Spinal cord (tissue), 10 donors: ENCODE measurements at places on chromosomes 11 and 22. TPM values are rescaled to one million over a fixed set of nuclear protein-coding genes. Genes with fewer than 3 reads are reported as not detected.

- H3K4me3 ChIP-seq, result no peak overlapping the region
- peaks cover 36% of the 10 kb centered on the region for H3K4me1 ChIP-seq
- H3K27ac ChIP-seq, result no peak overlapping the region
- H3K36me3 ChIP-seq, result peaks cover 32% of the 10 kb centered on the region
- DNase-seq, result no peak
Measured at GRCh38 chr22:30328466-30329049, 1.8 kb upstream of the TBC1D10A start.

DNA sequence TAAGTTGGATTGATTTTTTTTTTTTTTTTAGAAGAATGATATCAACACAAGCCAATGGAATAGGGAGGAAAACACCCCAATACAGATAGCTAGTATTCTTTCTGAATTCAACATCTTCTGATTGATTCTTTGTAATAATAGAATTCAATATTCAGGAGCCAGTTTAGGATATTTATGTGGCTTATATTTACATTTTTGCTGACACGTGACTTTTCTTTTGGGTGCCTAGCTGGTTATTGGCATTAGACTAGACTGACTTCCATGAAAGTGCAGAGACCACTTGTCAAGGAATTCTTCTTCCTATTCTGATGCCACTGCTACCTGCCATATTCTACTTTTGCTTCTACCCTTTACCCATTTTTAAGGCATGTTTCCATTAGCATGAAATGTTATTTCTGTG, 16.4 kb downstream of the TRIM44 start:
- H3K27ac ChIP-seq, result no peak overlapping the region
- no peak for DNase-seq
- no peaks in the 10 kb centered on the region for H3K27me3 ChIP-seq
- H3K4me1 ChIP-seq, result peaks cover 8% of the 10 kb centered on the region

Gene OR2D2
- polyA plus RNA-seq, result not detected

DNA sequence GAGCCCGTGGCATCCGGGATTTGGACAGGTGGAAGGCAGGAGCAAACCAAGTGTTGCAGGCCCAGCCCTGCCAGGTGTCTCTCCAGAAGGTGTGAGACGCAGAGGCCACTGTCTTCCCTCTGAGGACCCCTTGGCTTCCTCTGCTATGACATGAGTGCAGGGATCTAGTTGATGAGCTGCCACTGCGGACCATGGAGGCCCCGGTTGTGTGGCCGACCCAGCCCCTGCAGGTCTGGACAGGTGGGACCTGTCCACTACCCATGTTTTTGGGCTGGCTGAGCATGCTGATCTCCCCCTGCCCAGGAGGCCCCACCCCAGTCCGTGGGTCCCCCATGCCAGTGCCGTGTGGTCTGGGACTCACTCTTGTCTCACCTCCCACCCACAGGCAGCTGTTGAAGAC, 22.9 kb downstream of the PRR5 start:
- no peak for DNase-seq
- no peaks in the 10 kb centered on the region for H3K27me3 ChIP-seq
- peaks cover 58% of the 10 kb centered on the region for H3K36me3 ChIP-seq
- H3K4me3 ChIP-seq, result no peak overlapping the region
- H3K4me1 ChIP-seq, result peaks cover 18% of the 10 kb centered on the region
- no peak overlapping the region for H3K27ac ChIP-seq

- peaks cover 8% of the 10 kb centered on the region for H3K36me3 ChIP-seq
- no peak for DNase-seq
- H3K27ac ChIP-seq, result no peak overlapping the region
- no peaks in the 10 kb centered on the region for H3K4me1 ChIP-seq
- H3K27me3 ChIP-seq, result peaks cover 6% of the 10 kb centered on the region
Measured at GRCh38 chr22:43118024-43118849, 7.7 kb downstream of the BIK start.

DNA sequence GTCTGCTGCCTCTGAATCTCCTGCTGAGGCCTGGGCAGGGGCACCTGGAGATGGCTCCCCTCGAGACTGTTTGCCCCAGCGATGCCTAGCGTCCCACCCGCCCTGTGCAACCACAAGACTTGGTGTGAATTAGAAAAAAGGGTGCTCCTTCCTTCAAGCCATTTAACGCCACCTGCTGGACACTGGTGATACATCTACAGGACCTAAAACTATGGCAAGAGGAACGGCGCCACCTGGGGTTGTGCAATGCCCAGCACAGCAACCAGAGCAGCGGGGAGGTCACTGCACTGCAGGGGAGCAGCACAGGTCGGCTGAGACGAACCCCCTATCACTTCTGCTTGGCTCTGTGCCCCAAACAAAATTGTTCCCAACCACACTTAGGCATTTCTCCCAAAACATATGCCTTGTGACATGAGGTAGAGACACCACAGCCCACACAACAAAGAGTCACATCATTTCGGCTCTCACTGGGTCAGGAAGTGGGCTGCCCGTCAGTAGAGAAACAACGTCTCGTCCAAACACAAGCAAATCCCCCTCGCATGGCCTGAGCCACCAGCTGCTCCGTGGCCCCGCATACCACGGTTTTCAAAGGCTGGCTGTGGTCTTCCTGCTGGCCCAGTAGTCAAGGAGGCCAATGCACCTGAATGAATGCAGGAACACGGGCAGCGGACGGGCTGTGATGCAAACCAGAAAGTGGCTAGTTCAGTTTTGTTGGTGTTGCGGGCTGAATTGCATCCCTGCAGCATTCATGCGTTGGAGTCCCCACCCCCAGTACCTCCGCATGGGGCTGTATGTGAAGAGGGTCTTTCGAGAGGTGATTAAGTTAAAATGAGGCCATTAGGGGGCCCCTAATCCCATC, 171.9 kb downstream of the SHANK2 start:
- H3K27ac ChIP-seq, result no peak overlapping the region
- DNase-seq, result peak; percentile 85
- peaks cover 12% of the 10 kb centered on the region for H3K4me1 ChIP-seq
- no peaks in the 10 kb centered on the region for H3K27me3 ChIP-seq

DNA sequence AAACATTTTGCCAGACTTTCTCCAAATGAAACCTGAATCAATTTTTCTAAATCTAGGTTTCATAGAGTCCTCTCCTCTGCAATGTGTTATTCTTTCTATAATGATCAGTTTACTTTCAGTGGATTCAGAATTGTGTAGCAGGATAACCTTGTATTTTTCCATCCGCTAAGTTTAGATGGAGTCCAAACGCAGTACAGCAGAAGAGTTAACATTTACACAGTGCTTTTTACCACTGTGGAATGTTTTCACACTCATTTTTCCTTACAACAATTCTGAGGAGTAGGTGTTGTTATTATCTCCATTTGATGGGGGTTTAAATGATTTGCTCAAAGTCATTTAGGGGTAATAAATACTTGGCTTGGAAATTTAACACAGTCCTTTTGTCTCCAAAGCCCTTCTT, 9.6 kb downstream of the RAG1 start:
- H3K4me3 ChIP-seq, result no peak overlapping the region
- no peaks in the 10 kb centered on the region for H3K36me3 ChIP-seq
- no peaks in the 10 kb centered on the region for H3K4me1 ChIP-seq
- H3K27ac ChIP-seq, result no peak overlapping the region
- H3K27me3 ChIP-seq, result no peaks in the 10 kb centered on the region
- peak; percentile 12 for DNase-seq

Gene TRIM49
- not detected for polyA plus RNA-seq

Gene FGF4
- not detected for polyA plus RNA-seq

GRCh38 chr11:70644343-70645060, 246.2 kb downstream of the CTTN start:
- H3K4me1 ChIP-seq, result peaks cover 32% of the 10 kb centered on the region
- peaks cover 4% of the 10 kb centered on the region for H3K36me3 ChIP-seq
- H3K27ac ChIP-seq, result no peak overlapping the region

Gene IL18
- 3.3 TPM for polyA plus RNA-seq
